Astrocyte of the hippocampus (primary cell): ENCODE measurements at places on chromosomes 1 and 21.

DNA sequence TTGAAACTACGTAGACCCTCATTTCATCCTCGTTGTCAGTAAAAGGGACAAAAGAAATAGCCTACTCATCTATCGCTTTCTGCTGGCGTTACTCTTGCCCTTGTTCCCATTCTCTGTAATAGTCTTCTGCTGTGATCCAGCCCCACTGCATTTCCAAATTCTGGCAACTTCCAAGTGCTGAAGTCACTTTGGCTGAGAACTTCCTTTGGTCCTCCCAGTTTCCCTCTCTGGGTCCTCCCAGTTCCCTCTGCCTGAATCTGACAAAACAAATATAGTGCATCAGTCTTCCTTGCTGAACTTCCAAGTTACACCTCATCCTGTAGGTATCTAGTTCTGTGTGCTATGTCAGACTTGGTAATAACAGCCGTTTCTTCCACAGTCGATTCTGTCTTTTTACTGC lies 47.0 kb upstream of the PLA2G4A start:
- DNase-seq = no peak

- no peak for DNase-seq
These were observed 590.6 kb downstream of the NUF2 start for GRCh38 chr1:163912170-163912884.

DNA sequence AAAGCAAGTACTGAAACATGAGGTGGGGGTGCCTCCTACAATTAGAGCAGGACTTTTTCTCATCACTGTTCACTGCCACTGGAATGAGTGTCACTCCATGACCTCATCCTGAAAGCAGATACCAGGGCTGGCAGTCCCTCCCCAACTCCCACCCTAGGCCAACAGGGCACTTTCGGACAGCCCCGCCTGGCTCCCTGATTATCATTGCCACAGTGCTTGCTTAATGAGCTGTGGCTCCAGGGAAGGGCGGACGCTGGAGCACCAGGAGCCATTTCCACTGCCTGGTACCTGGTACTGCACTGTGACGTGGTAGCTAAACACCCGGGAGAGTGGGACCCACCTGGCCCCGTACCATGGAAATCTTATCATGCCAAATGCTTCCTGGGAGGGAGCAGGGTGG lies 22.3 kb downstream of the SLC9A1 start:
- no peak for DNase-seq

GRCh38 chr1:168223681-168224540 lies 1.9 kb upstream of the SFT2D2 start:
- DNase-seq = no peak

- no peak for DNase-seq
These were observed 254.8 kb downstream of the LTN1 start for GRCh38 chr21:28737674-28738419.

DNA sequence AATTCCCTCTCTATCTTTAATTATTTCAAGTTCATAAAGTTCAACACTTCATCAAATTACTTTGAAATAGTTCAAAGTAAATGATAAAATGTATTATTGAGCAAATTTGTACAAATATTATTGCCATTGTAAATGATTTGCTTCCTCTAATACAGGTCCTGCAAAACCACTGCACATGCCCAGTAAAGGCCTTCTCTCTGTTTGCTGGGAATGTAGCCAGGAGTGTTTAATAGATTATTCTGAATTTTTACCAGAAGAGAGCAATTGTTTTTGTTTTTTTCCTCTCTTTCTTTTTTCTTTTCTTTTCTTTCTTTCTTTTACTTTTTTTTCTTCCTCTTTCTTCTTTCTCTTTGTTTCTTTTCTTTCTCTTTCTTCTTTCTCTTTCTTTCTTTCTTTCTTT lies 486.3 kb downstream of the PTBP2 start:
- DNase-seq = peak; percentile 28

DNA sequence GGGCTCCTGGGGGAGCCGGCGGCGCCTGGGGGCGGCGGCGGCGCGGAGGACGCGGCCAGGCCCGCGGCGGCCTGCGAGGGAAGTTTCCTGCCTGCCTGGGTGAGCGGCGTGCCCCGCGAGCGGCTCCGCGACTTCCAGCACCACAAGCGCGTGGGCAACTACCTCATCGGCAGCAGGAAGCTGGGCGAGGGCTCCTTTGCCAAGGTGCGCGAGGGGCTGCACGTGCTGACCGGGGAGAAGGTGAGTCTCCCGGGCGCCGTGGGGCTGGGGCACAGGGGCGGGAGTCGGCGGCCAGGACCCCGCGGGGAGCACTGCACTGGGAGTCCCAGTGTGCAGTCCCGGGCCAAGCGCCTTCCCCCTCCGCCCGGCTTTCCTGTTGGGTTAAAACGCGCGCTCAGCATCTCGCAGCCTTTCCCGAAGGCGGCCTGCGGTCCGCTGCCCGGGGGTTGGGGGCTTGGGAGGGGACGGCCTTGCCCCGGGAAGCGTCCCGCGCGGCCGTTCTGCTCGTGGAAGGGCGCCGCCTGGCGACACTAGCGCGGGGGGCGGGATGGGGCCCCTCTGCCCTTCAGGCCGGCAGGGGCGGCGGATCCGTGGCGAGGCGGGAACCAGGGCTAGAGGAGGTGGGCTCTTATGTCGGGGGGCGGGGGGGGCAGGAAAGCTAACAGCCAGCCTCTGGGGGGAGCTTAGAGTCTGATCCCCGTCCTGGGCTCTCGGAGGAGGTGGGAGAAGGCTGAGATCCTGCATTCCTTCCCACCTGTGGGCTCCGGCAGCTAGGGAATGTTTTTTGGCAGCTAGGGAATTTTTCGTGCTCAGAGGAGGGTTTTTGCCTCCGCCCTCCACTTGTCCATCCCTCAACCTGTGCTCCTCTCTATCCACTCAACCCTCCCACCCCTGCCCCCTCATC lies 1.1 kb downstream of the HUNK start:
- peak; percentile 61 for DNase-seq

DNA sequence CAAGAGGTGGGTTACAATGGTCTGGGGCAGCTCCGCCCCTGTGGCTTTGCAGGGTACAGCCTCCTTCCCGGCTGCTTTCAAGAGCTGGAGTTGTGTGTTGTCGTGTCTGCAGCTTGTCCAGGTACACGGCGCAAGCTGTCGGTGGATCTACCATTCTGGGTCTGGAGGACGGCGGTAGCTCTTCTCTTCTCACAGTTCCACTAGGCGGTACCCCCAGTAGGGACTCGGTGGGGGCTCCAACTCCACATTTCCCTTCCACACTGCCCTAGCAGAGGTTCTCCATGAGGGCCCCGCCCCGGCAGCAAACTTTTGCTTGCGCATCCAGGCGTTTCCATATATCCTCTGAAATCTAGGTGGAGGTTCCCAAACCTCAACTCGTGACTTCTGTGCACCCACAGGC lies 12.3 kb upstream of the CDCP2 start:
- no peak for DNase-seq

- no peak for DNase-seq
These were observed 16.2 kb downstream of the IFI44 start for GRCh38 chr1:78665809-78666208.
